ENCODE measurements at places on chromosomes 4 and X.

- no peak for DNase-seq
Observed at GRCh38 chrX:6071731-6072130, 156.9 kb downstream of the NLGN4X start.

- DNase-seq, result no peak
Observed at GRCh38 chrX:134369576-134369975, 90.4 kb upstream of the HPRT1 start.

DNA sequence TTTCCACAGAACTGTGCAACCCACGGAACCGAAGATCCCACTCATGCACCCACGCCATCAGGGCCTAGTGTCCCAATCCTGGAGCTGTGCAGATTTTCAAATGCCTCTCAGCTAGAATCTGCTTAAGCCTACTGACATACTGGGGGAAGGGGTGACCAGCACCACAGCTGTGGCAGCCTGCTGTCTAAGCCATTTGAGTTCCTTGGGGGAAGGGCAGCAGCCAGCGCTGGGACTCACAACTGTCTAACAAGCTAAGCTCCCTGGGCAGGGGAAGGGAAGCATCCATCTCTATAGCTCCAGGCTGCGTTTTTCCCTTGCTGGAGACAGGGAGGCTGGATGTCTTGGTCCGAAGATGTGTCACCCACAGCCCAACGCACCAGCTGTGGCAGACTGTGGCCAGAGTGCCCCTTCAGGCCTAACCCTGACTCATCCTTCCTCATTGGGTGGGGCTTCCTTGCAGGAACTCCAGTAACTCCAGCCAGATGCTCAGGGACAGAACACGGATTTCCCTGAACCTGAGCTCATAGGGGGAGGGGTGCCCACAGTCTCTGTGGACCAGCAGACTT is 194.8 kb downstream of the CHRDL1 start:
- no peak for DNase-seq

GRCh38 chr4:169675825-169676224 is 55.4 kb downstream of the CLCN3 start:
- no peak for DNase-seq

DNA sequence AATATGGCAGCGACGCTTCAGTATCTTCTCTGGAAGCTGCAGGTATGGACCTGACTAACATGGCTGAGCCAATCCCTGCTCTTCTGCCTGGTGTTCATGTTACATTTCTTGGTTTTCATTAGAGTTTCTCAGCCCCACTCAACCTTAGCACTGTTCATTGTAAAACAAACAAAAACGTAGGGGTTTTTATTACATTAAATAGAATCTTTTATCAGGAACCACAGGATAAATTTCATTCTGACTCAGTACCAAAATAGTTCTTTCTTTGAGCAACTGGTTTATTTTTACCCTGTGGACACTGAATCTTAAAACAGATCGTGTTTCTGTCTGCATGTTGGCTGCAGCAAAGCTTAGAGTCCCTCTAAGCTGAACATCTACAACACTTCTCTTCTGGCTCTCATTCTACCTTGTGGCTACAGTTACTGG is 27.1 kb downstream of the FHIP1A start:
- DNase-seq, result no peak

DNA sequence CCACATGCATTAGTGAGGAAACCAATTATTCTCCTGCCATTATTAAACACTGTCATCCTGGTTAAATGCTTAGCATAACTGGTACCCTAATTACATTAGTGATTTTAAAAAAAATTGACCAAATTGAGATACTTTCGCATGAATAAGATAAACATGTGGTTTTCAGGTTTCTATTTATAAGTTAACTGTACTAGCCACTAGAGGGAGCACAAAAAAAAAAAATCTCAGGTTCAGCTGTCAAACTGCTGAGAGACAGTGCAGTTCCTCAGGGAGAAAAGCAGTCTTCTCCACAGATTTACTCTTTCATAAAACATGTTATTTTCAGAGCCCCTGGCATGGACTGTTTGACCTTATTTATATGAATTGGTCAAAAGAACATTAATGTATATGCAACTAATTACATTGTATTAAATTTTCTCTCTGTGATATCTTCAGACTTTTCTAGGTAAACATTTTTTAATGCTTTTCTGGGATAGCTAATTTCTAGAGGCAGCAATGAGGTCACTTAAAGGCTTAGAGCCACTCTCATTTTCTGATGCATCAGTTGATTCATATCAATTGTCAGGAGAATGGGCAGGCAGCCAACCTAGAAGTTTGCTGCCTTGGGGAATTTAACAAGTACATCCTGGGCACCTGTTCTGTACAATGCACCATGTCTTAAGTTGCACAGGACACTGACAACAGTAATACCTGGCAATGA is 167.5 kb downstream of the CDS1 start:
- DNase-seq, result no peak

DNA sequence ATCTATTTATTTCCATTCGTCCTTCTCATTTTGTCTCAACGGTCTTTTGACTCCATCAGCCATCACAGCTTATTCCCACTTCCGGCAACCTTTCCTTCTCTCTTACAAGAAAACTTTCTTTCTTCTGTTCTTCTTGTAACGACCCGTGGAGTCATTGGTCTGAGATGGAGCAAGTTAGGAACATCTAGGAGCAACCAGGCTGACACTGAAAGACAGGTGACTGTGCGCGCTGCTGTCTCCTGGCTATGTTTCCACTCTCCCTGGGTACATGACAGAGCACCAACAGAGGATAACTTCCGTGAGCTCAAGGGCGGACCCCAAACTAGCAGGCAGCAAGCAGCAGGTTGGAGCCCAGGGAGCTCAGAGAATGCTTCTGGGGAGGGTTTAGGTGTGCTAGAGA is 2.5 kb downstream of the FGF5 start:
- DNase-seq, result no peak

- no peak for DNase-seq
Observed at GRCh38 chr4:83490876-83491450, 6.1 kb upstream of the ABRAXAS1 start.
